Activated CD4-positive, alpha-beta memory T cell treated with anti-CD3 and anti-CD28 coated beads for 36 hours (primary cell): ENCODE measurements at places on chromosomes 11 and 22. TPM values are rescaled to one million over a fixed set of nuclear protein-coding genes. Genes with fewer than 3 reads are reported as not detected.

GRCh38 chr22:19868773-19869471, 14.2 kb upstream of the GNB1L start:
- no peak overlapping the region for H3K27ac ChIP-seq
- no peak overlapping the region for H3K4me3 ChIP-seq
- H3K4me1 ChIP-seq: peaks cover under 1% of the 10 kb centered on the region

DNA sequence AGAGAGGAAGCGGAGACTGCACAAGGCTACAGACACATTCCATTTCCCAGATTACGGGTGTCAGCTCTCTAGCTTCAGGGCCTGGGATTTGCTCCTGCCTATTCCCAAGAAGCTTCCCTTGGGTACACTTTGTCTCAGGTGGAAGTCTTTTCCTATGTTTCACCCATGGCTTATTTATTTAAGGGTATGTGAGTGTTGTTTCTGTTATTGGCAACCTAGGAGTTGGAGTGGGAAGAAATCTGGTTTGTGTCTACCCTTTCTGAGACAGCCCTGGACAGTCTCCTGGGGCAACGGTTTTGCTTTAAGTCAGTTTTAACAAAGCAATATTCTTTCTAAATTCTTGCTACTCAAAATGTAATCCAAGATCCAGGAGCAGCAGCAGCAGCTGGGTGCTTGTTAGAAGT, 127.0 kb downstream of the MICAL2 start:
- H3K36me3 ChIP-seq: peaks cover 60% of the 10 kb centered on the region
- H3K27ac ChIP-seq: no peak overlapping the region
- H3K4me1 ChIP-seq: peaks cover 40% of the 10 kb centered on the region
- no peak for DNase-seq
- H3K27me3 ChIP-seq: no peaks in the 10 kb centered on the region

GRCh38 chr22:31248138-31248745, 36.1 kb downstream of the LIMK2 start:
- peak; percentile 71 for DNase-seq
- no peak overlapping the region for H3K27ac ChIP-seq
- no peak overlapping the region for H3K4me3 ChIP-seq
- peaks cover 17% of the 10 kb centered on the region for H3K4me1 ChIP-seq
- H3K36me3 ChIP-seq: peaks cover 2% of the 10 kb centered on the region

GRCh38 chr11:117193130-117194020, 5.8 kb upstream of the TAGLN start:
- no peak overlapping the region for H3K27ac ChIP-seq
- DNase-seq: no peak
- H3K4me3 ChIP-seq: no peak overlapping the region
- no peaks in the 10 kb centered on the region for H3K27me3 ChIP-seq
- H3K4me1 ChIP-seq: no peaks in the 10 kb centered on the region
- peaks cover 4% of the 10 kb centered on the region for H3K36me3 ChIP-seq

- H3K4me1 ChIP-seq: no peaks in the 10 kb centered on the region
- peaks cover 24% of the 10 kb centered on the region for H3K27me3 ChIP-seq
- H3K27ac ChIP-seq: no peak overlapping the region
- DNase-seq: no peak
- H3K36me3 ChIP-seq: no peaks in the 10 kb centered on the region
Observed at GRCh38 chr11:123755813-123756212, 1.5 kb upstream of the OR6X1 start.

GRCh38 chr11:61918251-61918937, 1.0 kb upstream of the RAB3IL1 start:
- peak overlapping the region; percentile 67 for H3K4me3 ChIP-seq
- DNase-seq: no peak
- peaks cover 50% of the 10 kb centered on the region for H3K27me3 ChIP-seq
- no peaks in the 10 kb centered on the region for H3K36me3 ChIP-seq

DNA sequence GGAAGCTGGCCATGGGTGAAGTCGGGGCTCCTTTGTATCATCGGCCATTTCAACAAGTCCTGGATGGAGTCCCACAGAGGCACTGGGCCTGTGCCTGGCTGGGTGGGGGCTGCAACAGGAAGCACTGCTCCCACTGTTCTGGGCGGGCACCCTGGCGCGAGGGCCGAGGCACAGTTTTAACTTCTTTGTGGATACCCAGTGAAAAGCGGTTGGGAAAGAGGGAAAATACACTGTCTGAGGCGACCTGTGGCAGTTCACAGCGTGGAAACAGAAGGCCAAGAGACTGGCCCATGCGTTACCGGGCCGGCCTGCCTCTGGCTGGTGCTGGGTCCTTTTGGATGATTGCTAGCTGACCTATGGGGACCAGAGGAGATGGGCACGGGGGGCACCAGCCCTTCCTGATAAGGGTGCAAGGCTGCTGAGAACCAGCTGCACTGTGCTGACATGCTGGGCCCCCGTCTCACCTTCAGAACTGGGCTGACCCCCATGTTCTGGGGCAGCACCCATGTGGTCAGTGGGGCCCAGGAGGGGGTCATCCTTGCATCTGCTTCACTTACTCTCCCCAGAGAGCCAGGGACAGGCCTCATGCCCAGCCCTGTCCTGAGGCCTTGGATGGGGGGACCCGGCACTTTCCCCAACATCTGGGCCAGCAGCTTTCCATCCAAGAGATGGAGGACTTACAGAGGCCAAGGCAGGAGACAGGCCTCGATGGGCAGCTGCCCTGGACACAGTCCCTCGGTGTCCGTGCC, 4.2 kb downstream of the OVOL1 start:
- H3K27ac ChIP-seq: no peak overlapping the region
- no peaks in the 10 kb centered on the region for H3K36me3 ChIP-seq
- H3K4me1 ChIP-seq: peaks cover 17% of the 10 kb centered on the region
- no peak for DNase-seq
- H3K4me3 ChIP-seq: no peak overlapping the region

GRCh38 chr11:34909415-34909814, 6.8 kb downstream of the APIP start:
- peaks cover 7% of the 10 kb centered on the region for H3K4me1 ChIP-seq
- no peak overlapping the region for H3K4me3 ChIP-seq
- DNase-seq: no peak
- H3K36me3 ChIP-seq: peaks cover 12% of the 10 kb centered on the region

NCF4 gene
- 8.7 TPM for total RNA-seq

KRTAP5-1 gene
- not detected for total RNA-seq

TCN1 gene
- total RNA-seq: not detected

SCGB1D2 gene
- not detected for total RNA-seq

CASP4 gene
- total RNA-seq: 58.2 TPM

CACNA1I gene
- total RNA-seq: 0.57 TPM
